ENCODE measurements at places on chromosomes 4 and X.

DNA sequence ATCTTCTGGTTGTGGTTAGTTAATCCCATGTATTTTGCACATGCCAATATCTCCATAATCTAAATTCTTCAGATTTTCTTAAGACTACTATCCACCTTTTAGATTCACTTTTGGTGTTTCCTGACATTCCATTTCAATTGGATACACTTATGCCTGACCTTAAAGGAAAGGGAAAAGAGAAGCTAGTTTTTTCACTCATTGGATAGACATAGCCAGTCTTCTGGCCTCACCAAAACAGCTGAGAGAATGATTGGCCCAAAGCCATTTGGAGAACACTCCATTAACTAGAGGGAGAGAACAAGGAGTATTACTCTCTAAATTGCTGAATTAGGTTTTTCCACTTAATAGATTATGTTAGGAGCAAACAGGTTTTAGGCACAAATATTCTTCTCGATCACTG, 4.0 kb downstream of the PRPS1 start:
- no peak for DNase-seq

- DNase-seq: no peak
These were observed 180.4 kb downstream of the AFAP1 start for GRCh38 chr4:7759216-7759615.

DNA sequence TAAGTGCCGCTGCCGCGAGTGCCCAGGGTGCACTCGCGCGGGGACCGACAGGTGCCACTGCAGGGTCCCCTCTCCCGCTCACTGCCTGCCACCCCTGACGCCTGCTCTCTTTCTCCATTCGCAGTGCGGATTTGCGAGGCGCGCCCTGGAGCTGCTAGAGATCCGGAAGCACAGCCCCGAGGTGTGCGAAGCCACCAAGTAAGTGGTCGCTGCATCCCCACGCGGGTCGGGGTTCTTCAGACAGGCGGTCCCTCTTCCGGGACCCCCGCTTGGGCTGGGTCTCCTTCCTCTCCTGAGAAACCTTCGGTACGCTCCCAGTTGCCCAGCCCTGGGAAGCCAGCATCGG, 547 bp downstream of the GUCY1A1 start:
- DNase-seq: peak; percentile 49

DNA sequence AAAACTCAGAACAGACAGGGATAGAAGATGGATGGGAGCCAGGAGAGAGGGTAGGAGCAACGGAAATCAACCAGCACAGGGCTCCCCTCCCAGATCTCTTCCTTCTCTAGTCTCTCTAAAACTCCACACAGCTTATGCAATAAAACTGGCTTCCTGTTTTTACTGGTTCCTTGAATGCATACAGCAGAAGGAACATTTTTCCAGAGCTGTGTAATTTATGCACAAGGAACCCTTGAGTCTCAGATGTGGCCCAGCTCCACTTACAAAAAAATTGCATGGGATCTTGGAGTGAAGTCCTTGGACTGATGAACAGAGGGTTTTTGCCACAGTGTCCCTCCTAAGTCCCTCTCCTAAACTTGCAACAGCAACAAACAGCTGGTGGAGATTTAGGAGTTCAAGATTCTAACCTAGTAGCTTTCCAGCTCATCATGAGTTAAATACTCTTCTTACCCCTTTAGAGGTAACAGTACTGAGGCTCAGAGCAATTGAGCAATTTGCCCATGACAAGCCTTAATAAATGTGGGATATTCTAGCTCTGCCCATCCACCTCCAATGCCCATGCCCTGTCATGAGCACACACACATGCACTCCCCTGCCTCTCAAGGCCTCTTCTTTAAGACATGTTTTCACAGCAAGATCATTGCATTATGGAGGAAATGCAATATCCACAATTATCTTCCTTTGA, 18.4 kb upstream of the CC2D2A start:
- DNase-seq: no peak

GRCh38 chr4:156330436-156331031, 376.9 kb upstream of the CTSO start:
- no peak for DNase-seq

DNA sequence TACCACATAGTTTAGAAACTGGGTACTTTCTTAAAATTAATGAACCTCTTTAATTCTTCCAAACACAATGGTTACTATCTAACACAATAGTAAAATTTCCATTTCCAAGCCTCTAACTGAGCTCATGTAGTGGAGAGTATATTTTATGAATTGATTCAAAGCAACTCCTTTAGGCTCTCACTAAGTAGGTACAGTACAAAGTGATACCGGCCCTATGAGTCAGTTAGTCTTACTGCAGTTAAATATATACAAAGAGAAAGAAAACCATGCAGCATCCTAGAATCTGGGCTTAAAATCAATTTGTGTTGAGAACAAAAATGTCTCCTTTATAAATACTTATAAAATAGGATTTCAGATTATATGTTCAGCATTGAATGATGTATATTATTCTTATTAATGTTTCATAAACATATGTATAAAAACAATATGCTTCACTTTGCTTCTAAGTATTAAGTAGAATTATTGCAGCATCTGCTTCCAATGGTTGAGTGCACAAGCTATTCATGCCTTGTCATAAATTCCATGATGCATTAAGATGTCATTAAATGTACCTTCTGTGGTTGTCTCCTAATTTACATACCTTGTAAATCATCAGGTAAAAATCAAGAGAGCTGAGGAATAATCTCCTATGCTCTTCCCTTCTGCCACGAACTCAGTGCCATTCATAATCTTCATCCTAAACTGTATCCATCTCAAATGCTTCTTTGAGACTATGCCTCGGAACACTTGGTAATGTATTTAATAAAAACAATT, 1037.8 kb downstream of the STPG2 start:
- no peak for DNase-seq

- DNase-seq: no peak
These were observed 78.8 kb upstream of the GPR174 start for GRCh38 chrX:79065696-79066095.

- DNase-seq: peak; percentile 4
These were observed 174.9 kb upstream of the SMARCAD1 start for GRCh38 chr4:94032754-94033153.

GRCh38 chr4:85860066-85860740, 385.3 kb downstream of the ARHGAP24 start:
- no peak for DNase-seq

DNA sequence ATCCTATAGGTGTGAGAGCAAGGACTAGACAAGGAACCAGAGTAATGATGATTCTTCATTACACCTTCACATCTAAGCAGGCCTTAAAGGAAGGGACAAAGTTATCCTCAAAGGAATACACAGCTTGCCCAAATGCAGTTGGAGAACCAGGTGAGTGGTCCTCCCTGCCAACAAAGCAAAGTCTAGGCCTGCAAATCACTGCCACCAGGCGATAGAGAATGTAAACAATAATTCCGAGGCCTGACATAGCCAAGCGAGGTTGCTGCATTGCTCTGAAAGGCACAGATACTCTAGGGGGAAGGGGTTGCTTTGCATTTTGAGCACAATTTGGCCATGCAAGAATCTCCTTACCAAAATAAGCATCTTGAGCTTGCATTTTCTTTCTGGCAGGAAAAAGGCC, 178.2 kb upstream of the FAT1 start:
- DNase-seq: no peak

GRCh38 chrX:17374619-17375366, at the start of gene NHS:
Gene NHS (plus strand): TSS chrX:17375200. CDS start chrX:17375758, 558 bp downstream.
- DNase-seq: peak; percentile 96

DNA sequence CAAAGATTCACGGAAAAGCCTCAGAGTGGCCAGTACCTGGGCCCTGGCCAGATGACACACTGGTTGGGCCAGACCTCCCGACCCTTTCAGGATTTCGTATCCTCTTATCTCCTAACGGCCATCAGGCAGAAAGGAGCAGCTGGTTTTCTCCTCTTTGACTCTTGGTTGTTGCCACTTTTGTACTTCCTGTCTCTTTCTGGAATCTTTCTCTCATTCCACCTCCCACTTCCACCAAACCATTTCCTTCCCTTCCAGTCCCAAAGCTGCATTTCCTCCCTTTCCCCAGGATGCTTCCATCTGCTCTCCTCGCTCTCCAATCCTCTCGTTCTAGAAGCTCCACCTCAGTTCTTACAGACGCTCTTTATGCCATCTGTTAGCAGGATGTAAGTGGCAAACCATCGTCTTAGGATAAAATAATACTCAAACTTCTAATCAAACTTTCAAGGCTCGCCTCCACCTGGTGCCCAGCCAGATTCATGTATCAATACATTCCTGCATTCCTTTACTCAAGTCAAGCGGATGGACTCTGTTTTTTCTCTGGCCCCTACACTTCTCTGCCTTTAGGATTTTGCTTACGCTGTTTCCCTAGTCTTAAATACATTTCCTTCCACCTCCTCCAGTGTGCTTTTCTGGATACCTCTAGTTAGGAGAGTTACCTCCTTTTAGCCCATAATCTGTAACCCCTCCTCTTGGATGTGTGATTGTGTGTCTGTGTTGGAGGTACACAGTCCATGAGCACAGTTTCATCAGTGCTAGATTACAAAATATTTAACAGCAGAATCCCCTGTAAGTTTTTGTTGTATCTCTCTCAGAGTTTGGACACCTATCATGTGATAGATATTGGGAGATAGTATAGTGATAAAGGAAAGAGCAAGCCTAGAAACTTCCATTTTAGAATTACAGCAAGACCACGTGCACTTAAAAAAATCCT, 70.4 kb downstream of the LDB2 start:
- no peak for DNase-seq

DNA sequence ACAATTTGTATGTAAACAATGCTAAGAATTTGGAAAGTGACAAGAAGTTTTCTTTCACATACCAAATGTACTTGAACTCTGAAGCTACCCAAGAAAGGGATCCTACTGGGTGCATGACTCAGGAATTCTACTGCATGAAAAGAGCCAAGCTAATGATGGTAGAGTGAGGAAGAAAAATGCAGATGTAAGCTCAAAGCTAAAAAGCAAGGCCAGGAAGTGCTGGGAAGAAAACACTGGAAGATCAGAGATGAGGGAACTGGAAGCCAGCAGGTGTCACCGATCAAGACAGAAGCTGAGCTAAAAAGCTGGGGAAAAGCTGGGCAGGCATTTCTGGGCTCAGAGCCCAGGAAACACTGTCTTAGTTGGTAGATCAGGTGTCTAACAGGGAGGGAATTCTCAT, 449.1 kb downstream of the NKX6-1 start:
- peak; percentile 8 for DNase-seq

- DNase-seq: no peak
These were observed 61.0 kb downstream of the SEPSECS start for GRCh38 chr4:25098964-25099891.

DNA sequence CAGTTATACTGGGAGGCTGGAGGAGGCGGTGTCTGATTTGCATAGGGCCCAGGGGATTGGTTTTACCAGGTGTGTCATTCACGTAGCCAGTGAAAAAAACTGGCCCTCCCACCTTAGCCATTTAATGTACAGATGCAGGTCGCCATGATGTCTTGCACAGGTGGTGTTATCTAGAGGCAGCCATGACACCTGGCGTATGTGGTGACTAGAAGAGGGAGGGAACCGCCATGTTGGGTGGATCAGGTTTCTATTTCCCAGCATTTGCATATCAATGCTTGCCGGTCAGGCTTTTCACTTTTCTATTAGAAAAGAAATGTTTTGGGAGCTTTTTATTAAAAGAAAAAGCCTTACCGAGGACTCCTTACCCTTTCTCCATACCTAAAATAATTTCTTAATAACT, 523.4 kb downstream of the ADGRL3 start:
- no peak for DNase-seq

GRCh38 chrX:48956728-48957414, 536 bp downstream of the OTUD5 start:
- peak; percentile 76 for DNase-seq

DNA sequence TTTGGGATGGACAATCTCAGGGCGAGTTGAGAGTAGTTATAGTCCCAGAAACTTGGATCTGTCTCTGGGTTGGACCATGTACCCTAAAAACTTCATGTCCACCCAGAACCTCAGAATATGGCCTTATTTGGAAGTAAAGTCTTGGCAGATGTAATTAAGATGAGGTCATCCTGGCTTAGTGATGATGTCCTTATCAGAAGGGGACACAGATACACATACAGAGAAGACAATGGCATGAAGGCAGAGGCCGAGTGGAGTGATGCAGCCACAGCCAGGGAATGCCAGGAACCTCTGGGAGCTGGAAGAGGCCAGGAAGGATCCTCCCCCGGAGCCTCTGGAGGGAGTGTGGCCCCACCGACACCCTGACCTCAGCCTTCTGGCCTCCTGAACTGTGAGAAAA, 61.2 kb upstream of the STX18 start:
- no peak for DNase-seq

DNA sequence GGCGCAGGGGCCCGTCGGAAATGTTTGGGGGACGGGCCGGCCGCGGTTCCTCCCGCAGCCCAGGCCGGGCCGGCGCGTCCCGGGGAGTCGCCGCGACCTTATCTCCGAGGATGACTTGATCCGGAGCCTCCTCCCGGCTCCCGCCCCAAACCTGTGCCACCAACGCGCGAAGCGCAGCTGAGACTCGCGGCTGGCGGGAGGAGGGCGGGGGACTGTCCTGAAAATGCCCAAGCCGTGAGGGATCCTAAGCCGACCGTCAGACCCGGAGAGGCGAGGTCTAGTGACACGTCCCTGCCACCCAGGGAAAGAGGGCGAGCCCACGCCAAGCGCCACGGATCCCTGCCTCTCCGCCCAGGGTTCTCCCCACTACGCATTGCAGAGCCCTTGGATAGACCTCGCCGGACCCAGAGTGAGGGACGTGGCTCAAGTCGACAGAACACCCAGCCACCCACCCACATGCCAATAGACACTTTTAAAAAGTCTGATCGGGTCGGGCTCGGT, 26.9 kb downstream of the UTP14A start:
- DNase-seq: peak; percentile 80

DNA sequence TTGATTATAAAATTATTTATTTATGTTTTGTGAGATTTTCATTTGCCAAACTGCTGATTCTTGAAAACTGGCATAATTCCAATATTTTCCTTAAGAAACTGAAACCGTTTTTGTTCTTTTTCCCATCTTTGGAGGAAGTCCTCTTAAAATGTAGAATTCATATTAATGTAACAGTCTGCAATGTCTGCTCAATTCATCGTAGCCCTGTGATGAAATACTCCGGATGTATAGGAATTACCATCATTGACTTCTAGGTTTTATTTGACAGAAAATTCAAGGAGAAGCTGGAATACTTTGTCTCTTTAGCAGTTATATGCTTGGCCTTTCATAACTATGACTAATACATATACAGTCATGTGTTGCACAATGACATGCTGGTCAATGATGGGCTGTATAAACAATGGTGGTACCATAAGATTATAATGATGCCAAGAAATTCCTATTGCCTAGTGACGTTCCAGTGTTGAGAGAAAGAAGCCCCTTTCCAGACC, 185.0 kb upstream of the GPRIN3 start:
- DNase-seq: no peak

DNA sequence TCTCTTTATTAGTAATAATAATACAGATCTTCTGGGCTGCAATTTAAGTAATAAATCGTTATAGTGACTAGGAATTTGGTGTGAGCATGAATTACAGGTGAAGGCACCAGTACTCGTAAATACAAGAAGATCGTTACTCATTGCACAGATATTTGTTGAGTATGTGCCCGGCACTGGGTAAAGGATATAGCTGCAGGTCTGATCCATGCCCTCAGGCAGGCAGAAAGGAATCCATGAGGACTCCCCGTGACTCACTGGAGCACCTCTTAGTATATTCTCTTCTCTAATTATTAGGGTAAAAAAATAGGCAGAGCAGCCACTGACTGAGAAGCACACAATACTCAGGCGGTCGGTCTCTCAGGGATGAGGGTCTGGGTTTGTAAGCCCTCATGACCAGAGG, 868.3 kb downstream of the RAB28 start:
- no peak for DNase-seq

Data from H7 (cell line).